Left ventricle myocardium inferior (tissue), 1 donor: ENCODE measurements at places on chromosomes 3 and 15.

- no peak for DNase-seq
These were observed 241.9 kb downstream of the MEIS2 start for GRCh38 chr15:36858423-36858822.

GRCh38 chr3:46269556-46269955, 27.3 kb downstream of the CCR3 start:
- no peak for DNase-seq

DNA sequence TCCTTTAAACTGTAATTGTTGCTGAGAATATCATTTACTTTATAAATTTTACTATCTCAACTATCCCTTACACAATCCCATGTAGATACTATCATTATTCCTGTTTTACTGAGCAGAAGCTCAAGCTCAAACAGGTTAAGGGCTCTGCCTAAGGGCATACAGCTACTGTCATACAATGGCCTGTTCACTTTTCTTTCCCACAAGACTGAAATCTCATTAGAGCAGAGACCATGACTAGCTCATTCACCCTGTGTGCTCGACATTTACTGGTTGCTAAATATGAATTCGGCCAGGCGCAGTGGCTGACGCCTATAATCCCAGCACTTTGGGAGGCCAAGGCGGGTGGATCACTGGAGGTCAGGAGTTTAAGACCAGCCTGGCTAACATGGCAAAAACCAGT, 1.6 kb upstream of the MESP2 start:
- no peak for DNase-seq

GRCh38 chr15:76447728-76448441, 111.3 kb downstream of the ISL2 start:
- no peak for DNase-seq

DNA sequence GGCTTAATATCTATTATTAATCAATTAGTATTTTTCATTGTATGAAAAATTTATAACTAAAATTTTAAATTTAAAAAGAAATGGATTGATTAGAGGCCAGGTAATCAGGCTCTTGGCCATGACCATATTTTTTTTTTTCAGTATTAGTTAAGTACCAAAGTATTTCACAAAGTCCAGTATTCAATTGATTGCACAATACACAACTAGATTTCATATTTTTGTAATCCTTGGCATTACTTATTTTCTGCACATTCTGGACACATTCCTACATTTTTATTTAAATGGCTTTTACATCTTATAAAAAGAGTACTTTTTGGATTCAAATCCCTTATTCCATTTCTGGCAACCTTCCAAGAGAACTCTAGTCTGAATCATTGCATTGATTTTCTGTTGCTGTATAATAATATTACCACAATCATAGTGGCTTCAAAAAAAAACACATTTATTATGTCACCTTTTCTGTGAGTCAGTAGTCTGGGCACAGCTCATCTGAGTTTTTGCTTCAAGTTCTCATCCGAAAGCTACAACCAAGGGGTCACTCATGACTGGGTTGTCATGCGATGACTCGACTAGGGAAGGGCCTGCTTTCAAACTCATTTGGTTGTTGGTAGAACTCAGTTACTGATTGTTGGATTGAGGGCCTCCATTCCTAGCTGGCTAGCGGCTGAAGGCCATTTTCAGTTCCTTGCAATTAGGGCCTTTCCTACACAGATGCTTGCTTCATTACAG, 90.7 kb downstream of the CNTN6 start:
- no peak for DNase-seq

DNA sequence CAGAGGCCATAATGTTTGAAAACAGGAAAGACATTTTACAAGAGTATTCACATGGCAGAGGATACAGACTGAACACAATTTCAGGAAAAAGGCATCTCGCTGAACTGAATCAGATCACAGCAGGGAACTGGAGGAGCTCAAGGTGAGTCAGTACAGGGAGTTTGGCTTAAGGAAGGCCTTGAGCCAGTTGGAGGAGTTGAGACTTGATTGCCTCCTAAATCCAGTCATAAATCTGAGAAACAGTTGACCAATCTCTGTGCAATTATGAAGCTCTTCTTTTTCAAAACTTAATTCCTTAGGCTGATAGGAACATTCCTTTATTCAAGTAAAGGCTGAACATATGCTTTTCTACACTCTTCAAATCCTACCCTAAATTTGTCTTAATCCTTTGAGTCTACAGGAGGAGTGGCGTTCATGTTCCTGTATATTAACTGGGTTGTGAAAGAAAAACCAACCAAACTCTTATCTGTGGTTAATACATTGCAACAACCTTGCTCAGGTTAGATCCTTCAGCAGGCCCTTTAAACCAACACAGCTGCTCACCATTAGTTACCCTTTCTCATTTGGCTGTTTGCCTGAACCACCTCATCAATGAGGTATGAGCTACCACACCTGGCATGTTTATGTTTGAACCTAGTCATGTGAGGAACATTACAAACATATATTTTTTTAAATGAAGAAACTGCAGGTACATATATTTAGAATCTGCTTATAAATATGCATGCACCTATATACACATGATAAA, 404.1 kb upstream of the ATP11B start:
- DNase-seq, result no peak
